IPS DF 19.7 (cell line): ENCODE measurements at places on chromosomes 12 and 14.

DNA sequence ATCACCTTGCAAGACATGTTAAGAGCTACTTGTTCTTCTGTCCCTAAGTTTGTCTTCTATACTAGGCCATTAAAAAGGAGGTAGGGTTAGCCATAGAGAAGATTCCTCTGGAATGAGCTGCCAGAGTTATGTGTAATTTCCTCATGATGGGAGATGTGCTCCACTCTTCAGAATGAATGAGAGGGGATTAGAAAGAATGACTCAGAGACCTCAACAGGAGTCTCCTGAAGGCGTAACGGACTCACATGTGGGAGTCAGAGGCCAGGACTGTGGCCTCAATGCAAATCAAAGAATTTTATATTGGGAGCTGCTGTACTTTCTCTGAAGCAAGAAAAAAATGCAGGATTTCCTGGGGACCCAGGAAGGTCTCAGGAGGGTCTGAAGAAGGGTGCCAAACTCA is 87.8 kb upstream of the ATXN7L3B start:
- no peak for DNase-seq

GRCh38 chr14:77037215-77037937 is 8.9 kb upstream of the IRF2BPL start:
- DNase-seq: no peak

GRCh38 chr14:83118029-83118428 is 1584.4 kb upstream of the SEL1L start:
- DNase-seq: no peak

GRCh38 chr14:88003425-88003824 is 1.5 kb upstream of the GPR65 start:
- DNase-seq: no peak

DNA sequence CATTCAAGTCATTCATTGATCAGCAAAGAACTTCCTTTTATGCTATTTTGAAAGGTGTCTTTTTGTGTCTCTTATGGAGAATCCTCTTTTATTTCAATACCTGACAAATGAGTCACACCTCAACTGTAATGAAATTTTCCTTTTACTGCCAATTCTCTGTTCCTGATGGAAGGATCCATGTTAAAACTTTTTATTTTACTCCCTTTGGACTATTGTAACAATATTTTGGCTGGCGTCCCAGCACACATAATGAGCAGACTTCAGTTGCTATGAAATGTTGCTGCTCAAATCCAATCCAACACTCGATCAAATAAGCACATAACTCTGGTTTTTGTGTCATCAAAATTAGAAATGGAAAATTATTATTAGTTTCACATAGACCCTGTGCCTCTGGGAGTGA is 21.9 kb upstream of the SLC15A5 start:
- no peak for DNase-seq

DNA sequence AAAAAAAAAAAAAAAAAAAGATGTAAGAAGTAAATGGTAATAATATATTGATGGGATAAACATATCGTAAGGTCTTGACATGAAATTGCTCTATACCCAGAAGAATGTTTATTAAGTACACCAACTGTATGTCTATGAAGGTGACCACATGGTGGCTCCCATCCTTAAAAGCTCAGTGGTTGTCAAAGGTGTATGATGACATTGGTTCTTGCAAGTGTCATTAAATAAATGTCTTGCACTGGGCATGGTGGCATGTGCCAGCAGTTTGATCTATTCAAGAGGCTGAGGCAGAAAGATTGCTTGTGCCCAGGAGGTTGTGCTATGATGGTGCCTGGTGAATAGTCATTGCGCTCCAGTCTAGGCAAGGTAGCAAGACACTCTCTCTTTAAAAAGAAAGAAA is 10.4 kb downstream of the CCT2 start:
- no peak for DNase-seq
